SK-N-MC (cell line): ENCODE measurements at places on chromosomes 5 and 9.

- no peak for DNase-seq
Measured at GRCh38 chr5:159095151-159095721, 4.5 kb downstream of the EBF1 start.

DNA sequence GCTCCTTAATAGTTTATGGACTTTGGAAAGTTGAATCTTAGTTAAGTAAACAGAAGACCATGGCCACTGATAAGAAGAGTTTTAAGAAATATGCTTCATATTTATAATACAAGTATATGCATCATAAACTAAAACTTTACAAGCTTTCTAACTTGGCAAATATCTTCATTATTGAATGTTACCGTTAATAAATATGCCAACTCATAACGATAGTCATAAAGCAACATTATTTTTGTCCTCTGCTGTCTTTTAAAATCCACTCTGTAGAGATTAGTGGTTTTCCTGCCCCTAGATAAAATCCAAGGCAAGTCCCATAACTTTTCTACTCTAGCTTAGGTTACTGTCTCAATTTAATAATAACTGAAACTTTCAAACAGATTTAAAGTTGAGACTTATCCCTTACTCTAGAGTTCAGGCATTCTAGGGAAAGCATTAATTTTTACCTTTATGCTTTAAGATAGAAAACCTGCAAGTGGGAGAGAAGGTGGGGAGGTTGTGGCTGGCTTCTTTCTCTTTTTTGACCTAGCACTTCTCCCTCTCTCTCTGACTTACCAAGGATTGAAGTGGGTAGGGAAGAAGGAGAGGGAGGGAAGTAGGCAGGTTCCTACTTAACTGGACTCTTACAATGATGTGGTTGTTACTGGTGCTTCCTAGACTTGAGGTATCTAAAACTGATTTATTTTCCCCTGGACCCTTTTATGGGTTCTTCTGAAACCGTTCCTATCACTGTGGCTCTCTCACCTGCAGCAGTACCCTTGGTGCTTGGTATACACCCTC, 29.6 kb downstream of the RNF145 start:
- peak; percentile 52 for DNase-seq

DNA sequence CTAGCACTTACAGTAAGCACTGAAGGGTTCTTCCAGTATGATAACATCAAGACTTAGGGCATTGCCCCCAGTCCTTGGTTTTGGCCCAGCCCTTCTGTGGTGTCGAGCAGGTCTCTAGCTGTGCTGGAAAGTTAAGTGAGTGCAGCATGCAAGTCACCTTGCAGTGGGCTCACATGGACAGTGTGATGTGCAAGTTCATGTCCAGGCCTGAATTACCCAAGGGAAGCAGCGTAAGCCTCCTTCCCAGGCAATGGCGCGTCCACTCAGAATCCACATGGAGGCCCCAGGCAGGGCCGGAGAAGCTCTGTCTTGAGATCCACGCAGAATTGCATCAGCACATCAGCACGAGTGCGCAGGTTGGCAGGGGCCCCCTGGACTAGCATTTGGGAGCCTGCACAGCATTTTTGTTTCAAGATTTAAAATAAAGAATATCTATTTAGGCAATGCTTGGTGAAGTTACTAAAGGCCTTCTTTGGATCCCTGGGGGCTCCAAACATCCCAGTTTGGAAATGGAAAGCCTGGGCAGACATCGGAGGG, 108.4 kb upstream of the ALDH1B1 start:
- DNase-seq: no peak

GRCh38 chr5:64534033-64534432, 28.2 kb downstream of the RGS7BP start:
- DNase-seq: no peak

GRCh38 chr5:83665631-83666030, 55.0 kb downstream of the HAPLN1 start:
- DNase-seq: no peak

- no peak for DNase-seq
Measured at GRCh38 chr5:180323160-180323559, 30.0 kb downstream of the GFPT2 start.

- no peak for DNase-seq
Measured at GRCh38 chr9:76618762-76619161, 145.5 kb upstream of the PCA3 start.

GRCh38 chr5:79512049-79512448, 1.9 kb downstream of the HOMER1 start:
- DNase-seq: no peak

- DNase-seq: no peak
Measured at GRCh38 chr5:87002485-87002884, 265.2 kb upstream of the RASA1 start.

DNA sequence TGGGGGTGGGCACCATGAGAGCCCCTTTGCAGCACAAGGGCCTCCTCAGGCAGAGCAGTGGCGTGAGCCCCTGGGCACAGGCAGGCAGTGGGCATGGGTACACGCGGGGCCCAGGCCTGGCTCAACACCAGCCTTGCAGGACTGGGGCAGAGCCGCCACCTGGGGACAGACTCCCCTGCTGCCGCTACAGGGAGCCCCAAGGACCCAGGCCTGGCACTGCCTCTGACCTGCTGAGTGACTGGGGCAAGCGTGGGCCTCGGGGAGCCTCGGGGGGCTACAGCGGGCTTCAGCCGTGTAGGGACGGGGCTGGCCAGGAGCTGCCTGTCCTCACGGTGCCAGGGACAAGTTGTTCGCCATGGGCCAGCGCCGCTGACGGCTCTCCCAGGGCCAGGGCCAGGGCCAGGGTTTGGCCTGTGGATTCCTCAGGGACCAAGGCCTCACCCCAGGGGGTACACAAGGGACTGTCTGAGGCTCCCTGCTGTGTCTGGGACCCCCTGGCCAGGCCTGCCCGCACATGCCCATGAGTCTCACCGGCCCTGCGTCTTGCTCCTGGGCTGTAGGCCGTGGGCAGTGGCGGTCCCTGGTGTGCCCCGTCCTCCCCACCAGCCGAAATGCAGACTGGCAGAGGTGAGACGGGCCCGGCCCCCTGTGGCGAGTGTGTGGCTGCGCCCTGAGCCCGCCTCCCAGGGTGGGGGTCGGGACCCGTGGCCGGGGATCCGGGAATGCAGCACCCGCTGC, 42.5 kb downstream of the KCNT1 start:
- DNase-seq: no peak

- no peak for DNase-seq
Measured at GRCh38 chr9:85909390-85909789, 31.6 kb upstream of the NAA35 start.

DNA sequence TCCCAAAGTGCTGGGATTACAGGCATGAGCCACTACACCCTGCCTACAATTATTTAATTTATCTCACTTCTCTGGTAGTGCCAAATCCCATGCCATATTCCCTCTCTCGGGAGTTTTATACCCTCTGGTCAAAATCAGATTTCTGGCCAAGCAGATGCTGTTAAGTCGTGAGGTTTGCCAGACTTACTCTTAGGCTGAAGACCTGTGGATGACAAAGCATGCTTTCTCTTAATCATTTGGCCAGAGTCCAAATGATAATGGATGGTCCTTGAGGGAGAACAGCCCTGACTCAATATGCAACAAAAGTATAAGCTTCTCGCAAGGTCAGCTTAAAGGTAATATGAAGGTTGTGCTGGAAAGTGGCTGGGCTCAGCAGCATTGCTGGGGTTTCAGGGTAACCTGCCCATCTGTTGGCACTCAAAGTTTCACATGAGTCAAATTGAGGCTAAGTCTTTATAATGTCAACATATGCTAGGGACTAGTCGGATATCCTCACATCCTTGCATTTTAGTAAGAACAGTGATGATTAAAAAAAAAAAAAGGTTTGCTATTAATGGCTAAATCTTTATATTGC, 280.1 kb downstream of the KIF4B start:
- no peak for DNase-seq

DNA sequence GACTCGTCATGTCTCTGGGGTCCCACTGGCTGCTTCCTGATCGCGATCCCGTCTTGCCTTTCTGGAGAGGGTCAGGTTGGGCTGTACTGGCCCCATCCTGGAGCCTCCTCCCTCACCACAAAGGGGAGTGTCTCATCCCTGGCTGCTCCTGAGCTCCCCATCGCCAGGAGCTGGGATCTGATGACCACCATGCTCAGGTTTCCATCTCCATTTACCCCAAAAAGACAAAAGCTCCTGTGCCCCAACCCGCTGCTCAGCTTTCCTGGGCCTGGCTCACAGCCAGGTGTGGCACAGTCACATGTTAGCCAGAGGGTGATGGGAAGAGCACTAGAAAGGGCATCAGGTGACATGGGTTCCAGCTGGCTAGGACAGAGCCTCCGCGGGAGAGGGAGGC, 47.3 kb upstream of the CDKN2AIPNL start:
- DNase-seq: no peak

DNA sequence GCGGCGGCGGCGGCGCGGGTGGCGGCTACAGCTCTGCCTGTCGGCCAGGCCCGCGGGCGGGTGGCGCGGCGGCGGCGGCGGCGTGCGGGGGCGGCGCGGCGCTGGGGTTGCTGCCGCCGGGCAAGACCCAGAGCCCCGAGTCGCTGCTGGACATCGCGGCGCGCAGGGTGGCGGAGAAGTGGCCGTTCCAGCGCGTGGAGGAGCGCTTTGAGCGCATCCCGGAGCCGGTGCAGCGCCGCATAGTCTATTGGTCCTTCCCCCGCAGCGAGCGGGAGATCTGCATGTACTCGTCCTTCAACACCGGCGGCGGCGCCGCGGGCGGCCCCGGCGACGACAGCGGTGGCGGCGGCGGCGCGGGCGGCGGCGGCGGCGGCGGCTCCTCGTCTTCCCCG, 296 bp downstream of the ZSWIM6 start:
- DNase-seq: no peak

GRCh38 chr5:38641003-38641402, 84.6 kb upstream of the LIFR start:
- DNase-seq: no peak

- no peak for DNase-seq
Measured at GRCh38 chr9:137650259-137650658, 31.5 kb downstream of the EHMT1 start.

- DNase-seq: peak; percentile 22
Measured at GRCh38 chr5:129474544-129474943, 14.4 kb downstream of the ADAMTS19 start.

DNA sequence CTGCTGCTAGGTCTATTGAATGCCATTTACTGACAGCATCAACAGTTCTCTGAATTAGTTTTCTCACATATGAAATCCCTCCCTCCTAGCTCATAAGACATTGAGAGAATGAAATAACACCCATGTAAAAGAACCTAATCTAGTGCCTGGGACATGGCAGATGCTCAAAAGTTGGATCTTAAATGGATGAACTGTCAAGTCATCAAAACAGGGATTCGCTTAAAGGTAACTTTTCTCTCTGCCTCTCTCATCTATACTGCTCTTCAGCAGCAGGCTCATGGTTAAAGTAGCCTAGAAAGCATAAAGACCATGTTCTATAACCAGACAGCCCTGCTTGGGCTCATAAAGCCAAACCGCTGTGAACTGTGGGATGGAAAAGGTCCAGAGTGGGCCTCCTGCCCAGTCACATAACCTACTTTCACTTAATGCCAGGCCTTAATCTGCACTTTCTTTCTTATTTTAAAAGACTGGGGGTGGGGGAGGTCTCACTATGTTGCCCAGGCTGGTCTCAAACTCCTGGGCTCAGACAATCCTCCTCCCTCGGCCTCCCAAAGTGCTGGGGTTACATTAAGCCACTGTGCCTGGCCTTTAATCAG, 3.7 kb downstream of the TMEM245 start:
- DNase-seq: no peak

DNA sequence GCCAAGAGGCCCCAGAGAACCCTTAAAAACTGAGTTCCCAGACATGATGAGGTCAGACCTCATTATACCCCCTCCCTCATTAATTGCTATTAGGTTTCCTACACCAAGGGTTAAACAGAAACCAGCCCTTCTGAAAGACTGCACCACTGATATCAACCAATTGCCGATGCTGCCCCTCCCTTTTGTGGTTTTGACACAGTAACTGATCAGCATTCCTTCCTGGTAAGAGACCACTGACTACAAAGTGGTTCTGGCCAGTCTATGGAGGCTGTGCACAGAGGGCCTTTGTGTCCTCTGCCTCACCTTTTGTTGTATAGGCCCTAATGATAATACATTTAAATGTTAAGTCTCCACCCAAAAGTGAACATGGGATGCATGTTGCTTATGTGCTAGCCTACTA, 201.5 kb downstream of the FRMD3 start:
- no peak for DNase-seq

GRCh38 chr5:180860273-180860886, 696 bp downstream of the ZFP62 start:
- DNase-seq: no peak

DNA sequence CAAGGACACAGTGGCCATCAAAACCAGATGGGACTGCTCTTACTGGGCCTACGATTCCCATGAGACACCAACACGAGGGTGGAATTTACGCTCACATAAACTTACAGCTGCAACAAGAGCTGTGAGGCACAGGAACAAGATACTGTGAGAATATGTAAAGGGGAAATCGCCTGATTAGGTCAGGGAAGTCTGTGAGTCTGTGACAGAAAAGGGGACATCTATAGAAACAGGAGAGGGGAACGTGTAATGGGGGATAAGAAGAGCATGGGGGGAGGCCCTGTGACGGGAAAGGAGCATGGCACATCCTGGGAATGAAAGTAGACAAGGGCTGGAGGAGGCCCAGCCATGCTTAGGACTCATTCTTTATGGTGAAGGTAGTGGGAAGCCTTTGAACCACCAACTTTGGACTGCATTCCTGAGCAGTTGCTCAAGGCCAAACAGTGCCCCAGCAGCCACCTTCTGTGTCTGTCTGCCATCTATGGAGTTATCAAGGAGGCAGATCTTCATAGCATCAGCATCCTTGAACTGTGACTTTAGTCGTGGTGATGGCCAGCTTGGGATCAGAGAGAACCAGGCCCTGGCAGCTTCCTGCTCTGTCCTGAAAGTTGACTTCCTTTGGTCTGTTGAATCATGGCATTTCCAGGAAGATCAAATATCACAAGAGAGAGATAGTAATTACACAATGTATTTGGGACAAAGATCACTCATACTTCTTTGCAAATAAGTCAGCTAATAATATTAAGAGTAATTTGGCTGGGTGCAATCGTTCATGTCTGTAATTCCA, 87.9 kb upstream of the FAM169A start:
- no peak for DNase-seq

DNA sequence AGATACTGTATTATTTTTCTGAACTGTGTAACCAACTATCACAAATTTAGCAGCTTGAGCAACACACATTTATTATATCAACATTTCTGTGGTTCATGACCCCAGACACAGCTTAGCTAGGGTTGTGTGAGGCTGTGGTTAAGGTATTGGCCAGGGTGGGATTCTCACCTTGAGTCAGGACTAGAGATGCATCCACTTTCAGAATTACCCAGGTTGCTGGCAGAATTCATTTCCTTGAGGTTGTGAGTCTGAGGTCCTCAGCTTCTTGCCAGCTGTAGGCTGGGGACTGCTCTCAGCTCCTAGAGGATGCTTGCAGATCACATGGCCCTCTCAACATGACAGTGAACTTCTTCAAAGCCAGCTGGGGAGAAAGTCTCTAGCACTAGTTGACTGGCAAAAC, 122.5 kb upstream of the RASGRF2 start:
- DNase-seq: no peak
